Tibial nerve (tissue), 4 donors: ENCODE measurements at places on chromosomes 12 and 14. TPM values are rescaled to one million over a fixed set of nuclear protein-coding genes. Genes with fewer than 3 reads are reported as not detected.
A peak's percentile ranks its signal among the peaks of the same experiment; 100 is the strongest.

DNA sequence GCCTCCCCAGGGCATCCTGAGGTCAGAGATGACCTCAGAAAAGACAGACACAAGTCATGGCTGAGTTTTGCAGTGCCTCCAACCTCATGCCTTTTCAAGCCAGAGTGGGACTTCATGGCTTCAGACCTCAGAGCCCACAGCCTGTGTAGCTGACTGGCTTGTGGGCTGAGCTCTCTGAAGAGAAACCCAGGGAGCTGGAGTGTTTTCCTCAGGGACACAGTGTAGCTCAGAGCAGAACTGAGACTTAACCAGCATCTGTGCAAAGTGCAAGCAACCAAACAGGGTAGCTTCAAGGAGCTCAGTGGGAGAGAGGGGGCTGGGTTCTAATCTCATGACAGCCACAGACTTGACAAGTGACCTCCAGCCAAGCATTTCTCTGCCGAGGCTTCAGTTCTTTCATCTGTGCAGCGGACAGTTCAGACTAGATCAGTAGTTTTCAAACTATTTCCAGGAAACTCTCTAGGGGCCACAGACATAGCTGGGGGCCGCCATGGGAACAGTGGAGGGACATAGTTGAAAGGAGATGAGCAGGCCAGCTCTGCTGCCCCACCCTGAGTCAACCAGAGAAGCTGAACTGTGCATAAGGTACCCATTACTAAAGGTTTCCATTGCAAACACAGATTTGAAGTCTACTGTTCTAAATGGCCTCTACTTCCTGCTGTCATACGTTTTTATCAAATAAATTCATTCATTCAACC, 80.0 kb downstream of the LGMN start:
- no peak for DNase-seq
- H3K27ac ChIP-seq = no peak overlapping the region
- no peaks in the 10 kb centered on the region for H3K27me3 ChIP-seq
- no peaks in the 10 kb centered on the region for H3K4me1 ChIP-seq

DNA sequence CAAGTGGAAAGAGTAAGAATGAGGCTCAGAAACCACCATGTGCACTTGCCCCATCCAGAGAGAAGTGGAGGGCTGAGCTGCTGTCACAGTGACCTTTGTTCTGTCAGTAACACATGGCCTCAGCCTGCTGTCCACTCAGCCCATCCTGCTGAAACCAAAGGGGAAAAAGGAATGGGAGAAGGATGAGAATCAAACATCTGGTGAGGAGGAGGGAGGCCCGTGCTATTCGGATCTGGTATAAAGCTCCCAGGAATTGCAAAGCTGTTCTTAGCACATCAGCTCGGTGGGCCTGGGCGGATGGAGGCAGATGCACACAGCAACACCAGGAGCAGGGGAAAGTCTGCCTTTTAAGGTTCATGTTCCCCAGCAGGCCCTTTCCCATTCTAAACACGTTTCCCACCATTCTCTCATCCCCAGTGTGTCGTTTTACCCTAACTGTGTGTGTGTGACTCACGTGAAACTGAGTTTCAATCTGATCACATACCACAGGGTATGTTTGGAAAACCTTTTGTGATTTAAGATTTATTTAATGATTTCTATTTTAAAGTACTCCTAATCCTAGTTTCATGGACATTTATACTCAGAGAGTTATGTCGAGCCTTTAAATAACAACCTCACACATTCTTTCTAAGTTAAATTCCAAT, 36.8 kb downstream of the RTRAF start:
- peaks cover 2% of the 10 kb centered on the region for H3K36me3 ChIP-seq
- peak overlapping the region; percentile 21 for H3K27ac ChIP-seq
- H3K4me1 ChIP-seq = peaks cover 14% of the 10 kb centered on the region
- H3K27me3 ChIP-seq = no peaks in the 10 kb centered on the region
- H3K4me3 ChIP-seq = no peak overlapping the region

GRCh38 chr14:73465823-73466532, 7.6 kb upstream of the NUMB start:
- H3K4me3 ChIP-seq = no peak overlapping the region
- DNase-seq = no peak
- H3K27me3 ChIP-seq = no peaks in the 10 kb centered on the region
- H3K4me1 ChIP-seq = peaks cover 33% of the 10 kb centered on the region

DNA sequence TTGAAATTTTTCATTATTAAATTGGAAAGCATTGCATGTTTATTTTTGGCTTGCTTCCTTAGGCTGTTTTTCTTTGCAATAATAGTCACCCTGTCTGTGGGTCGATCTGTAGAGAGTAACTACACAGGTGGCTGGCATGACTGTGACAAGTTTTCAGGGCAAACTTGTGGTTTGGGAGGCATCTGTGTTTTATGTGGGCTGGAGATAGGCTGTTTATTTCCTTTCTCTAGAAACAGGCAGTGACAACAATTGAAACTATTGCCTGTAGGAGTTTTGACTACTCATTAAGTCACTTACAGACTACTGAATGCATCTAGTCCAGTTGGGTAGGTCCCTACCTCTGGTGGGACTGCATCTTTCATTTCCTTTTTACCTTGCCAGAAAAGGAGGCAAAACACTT, 155.6 kb downstream of the DYRK2 start:
- H3K27ac ChIP-seq = no peak overlapping the region
- no peaks in the 10 kb centered on the region for H3K4me1 ChIP-seq

DNA sequence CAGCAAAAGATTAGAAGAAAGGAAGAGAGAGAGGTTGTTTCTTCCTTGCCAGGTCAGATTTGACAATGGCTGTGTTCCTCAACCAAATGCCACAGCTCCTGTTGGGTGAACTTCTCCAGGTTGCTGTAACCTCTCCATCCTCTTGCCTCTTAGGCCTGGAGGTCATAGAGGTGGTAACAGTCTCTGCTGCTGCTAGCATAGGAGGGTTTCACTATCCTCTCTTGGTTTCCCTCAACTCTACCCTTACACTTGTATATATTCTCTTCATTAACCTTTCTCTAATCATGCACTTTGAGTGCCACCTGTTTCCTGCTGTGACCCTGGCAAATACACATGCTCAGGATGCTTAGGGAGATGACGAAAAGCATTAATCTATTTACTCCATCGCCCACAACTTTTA, 67.7 kb upstream of the HIF1A start:
- no peak for DNase-seq
- H3K4me1 ChIP-seq = no peaks in the 10 kb centered on the region
- H3K27me3 ChIP-seq = no peaks in the 10 kb centered on the region
- no peaks in the 10 kb centered on the region for H3K36me3 ChIP-seq

DNA sequence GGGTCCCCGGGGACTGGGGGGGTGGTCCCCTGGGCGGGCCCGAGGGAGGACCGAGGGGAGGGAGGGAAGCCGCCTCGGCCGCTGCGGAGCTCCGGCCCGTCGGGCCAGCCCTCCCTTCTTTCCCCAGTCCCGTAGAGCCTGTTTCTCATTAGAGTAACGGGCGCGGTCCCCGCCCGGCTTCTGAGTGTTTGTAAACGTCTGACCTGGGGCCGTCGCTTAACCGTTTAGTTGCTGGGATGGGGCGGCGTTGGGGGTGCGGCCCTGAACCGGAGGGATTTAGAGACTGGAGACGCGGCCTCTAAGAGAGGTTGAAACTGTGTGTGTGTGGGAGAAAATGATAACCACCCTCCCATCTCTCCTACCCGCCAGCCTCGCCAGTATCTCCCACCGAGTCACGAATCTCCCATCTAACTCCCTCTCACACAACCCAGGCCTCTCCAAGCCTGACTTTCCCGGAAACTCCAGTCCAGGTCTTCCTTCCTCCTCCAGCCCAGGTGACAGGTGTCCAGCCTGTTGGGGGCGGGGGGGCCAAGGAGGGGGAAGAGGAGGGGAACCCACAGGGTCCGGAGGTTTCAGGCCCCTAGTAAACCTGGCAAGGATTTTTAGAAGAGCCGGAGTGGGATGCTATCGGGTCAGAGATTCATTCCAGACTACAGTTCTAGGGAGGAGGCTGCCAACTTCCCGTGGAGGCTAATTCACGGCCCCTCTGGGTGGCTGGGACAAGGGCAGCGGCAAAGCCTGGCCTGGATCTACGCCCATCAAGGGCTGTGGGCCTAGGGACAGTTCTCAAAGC, 1.1 kb upstream of the NFATC4 start:
- peak; percentile 84 for DNase-seq
- H3K36me3 ChIP-seq = no peaks in the 10 kb centered on the region
- H3K27ac ChIP-seq = peak overlapping the region; percentile 94
- no peaks in the 10 kb centered on the region for H3K27me3 ChIP-seq
- H3K4me3 ChIP-seq = peak overlapping the region; percentile 45

GRCh38 chr12:50706606-50707005, 57.3 kb upstream of the ATF1 start:
- no peak for DNase-seq
- H3K4me1 ChIP-seq = no peaks in the 10 kb centered on the region
- no peaks in the 10 kb centered on the region for H3K27me3 ChIP-seq
- H3K36me3 ChIP-seq = peaks cover 2% of the 10 kb centered on the region
- no peak overlapping the region for H3K27ac ChIP-seq

GRCh38 chr14:95902273-95902826, 25.7 kb downstream of the TUNAR start:
- H3K4me3 ChIP-seq = no peak overlapping the region
- no peaks in the 10 kb centered on the region for H3K27me3 ChIP-seq
- no peaks in the 10 kb centered on the region for H3K4me1 ChIP-seq
- H3K36me3 ChIP-seq = no peaks in the 10 kb centered on the region

GRCh38 chr12:56629459-56630179, 507 bp downstream of the BAZ2A start:
- H3K4me1 ChIP-seq = peaks cover 47% of the 10 kb centered on the region
- peak overlapping the region; percentile 93 for H3K27ac ChIP-seq
- H3K4me3 ChIP-seq = peak overlapping the region; percentile 100
- no peaks in the 10 kb centered on the region for H3K36me3 ChIP-seq

- H3K27me3 ChIP-seq = no peaks in the 10 kb centered on the region
- no peak overlapping the region for H3K27ac ChIP-seq
- no peak for DNase-seq
- no peak overlapping the region for H3K4me3 ChIP-seq
- H3K4me1 ChIP-seq = no peaks in the 10 kb centered on the region
- H3K36me3 ChIP-seq = no peaks in the 10 kb centered on the region
These were observed 27.5 kb downstream of the BEST3 start for GRCh38 chr12:69671597-69671996.

DNA sequence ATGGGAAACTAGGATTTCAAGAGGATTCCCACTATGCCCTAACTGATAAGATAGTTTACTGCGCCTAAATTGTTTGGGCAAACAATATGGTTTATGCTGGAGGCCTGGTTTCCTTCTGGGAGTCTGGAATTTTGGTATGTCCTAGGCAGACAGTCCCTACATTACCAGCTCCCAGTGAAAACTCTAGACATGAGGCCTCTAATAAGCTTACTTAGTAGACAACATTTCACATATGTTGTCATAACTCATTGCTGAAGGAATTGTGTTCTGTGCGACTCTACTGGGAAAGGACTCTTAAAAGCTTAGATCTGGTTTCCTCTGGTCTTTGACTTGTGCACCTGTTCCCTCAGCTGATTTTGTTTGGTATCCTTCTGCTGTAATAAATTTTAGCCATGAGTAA, 18.0 kb upstream of the PRPF39 start:
- H3K36me3 ChIP-seq = peaks cover 27% of the 10 kb centered on the region
- no peak overlapping the region for H3K27ac ChIP-seq
- no peaks in the 10 kb centered on the region for H3K27me3 ChIP-seq
- H3K4me1 ChIP-seq = no peaks in the 10 kb centered on the region
- H3K4me3 ChIP-seq = no peak overlapping the region

GRCh38 chr14:96100161-96101064, 61.3 kb downstream of the C14orf132 start:
- peak; percentile 89 for DNase-seq
- H3K36me3 ChIP-seq = no peaks in the 10 kb centered on the region
- no peak overlapping the region for H3K4me3 ChIP-seq
- no peaks in the 10 kb centered on the region for H3K27me3 ChIP-seq
- H3K27ac ChIP-seq = no peak overlapping the region
- H3K4me1 ChIP-seq = no peaks in the 10 kb centered on the region

- no peak for DNase-seq
- no peaks in the 10 kb centered on the region for H3K27me3 ChIP-seq
- no peak overlapping the region for H3K4me3 ChIP-seq
These were observed 96.3 kb upstream of the CCND2 start for GRCh38 chr12:4177262-4177661.

- no peak overlapping the region for H3K4me3 ChIP-seq
- no peak for DNase-seq
- no peaks in the 10 kb centered on the region for H3K4me1 ChIP-seq
- no peaks in the 10 kb centered on the region for H3K27me3 ChIP-seq
- H3K36me3 ChIP-seq = no peaks in the 10 kb centered on the region
These were observed 321.0 kb upstream of the SOX5 start for GRCh38 chr12:24270464-24270863.

DNA sequence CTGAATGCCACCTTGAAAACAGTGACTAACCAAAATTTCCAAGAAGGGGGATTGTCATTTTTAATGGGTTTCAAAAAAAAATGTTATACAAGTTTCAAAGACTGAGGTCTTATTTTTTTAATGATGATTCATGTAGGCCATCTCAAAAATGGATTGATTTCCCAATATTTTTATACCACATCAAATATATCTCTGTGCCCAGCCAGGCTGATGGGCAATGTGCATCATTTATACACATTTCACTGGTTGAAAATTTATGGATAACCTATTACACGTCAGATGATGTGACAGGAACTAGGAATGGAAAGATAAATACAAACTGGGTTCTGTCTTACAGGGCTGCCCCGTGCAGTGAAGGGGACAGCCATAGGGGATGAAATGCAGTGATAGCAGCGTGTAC, 112.7 kb upstream of the TMPO start:
- peaks cover 14% of the 10 kb centered on the region for H3K4me1 ChIP-seq
- H3K4me3 ChIP-seq = no peak overlapping the region
- no peaks in the 10 kb centered on the region for H3K27me3 ChIP-seq
- H3K36me3 ChIP-seq = no peaks in the 10 kb centered on the region
- no peak for DNase-seq
- H3K27ac ChIP-seq = no peak overlapping the region

DNA sequence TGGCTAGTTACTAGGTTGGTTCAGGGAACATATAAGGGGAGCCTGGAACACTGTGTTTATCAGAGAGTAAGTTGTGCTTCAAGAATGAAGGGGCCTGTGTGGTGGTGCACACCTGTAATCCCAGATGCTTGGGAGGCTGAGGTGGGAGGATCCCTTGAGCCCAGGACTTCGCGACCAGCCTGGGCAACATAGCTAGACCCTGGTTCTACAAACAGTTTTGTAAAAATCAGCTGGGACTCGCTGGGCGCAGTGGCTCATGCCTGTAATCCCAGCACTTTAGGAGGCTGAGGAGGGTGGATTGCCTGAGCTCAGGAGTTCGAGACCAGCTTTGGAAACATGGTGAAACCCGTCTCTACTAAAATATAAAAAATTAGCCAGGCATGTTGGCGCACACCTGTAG, 42.1 kb upstream of the GPR132 start:
- peaks cover 11% of the 10 kb centered on the region for H3K27me3 ChIP-seq
- H3K4me1 ChIP-seq = no peaks in the 10 kb centered on the region
- DNase-seq = no peak
- H3K27ac ChIP-seq = no peak overlapping the region
- no peak overlapping the region for H3K4me3 ChIP-seq
- H3K36me3 ChIP-seq = no peaks in the 10 kb centered on the region

- no peaks in the 10 kb centered on the region for H3K4me1 ChIP-seq
- no peak overlapping the region for H3K4me3 ChIP-seq
- peaks cover 6% of the 10 kb centered on the region for H3K36me3 ChIP-seq
These were observed 50.9 kb downstream of the BTBD7 start for GRCh38 chr14:93281937-93282336.

TCL1B gene
- total RNA-seq = not detected

KCNA1 gene
- 5.9 TPM for total RNA-seq

RERG gene
- total RNA-seq = 25.5 TPM

LIN7A gene
- total RNA-seq = 16.8 TPM

UNC119B gene
- 20.4 TPM for total RNA-seq

NPFF gene
- not detected for total RNA-seq

FGF23 gene
- total RNA-seq = not detected
